Adrenal gland (tissue), 19 donors: ENCODE measurements at places on chromosomes 1 and 21. TPM values are rescaled to one million over a fixed set of nuclear protein-coding genes. Genes with fewer than 3 reads are reported as not detected.

The CD101 gene
- 6.1 TPM for polyA plus RNA-seq

The KRTAP13-4 gene
- polyA plus RNA-seq: not detected

The ACKR1 gene
- polyA plus RNA-seq: 75.0 TPM

The KIAA0040 gene
- 7.4 TPM for polyA plus RNA-seq

The NBPF12 gene
- 9.8 TPM for polyA plus RNA-seq

The CORT gene
- 0.67 TPM for polyA plus RNA-seq

The AKR1A1 gene
- 165 TPM for polyA plus RNA-seq

The COL16A1 gene
- polyA plus RNA-seq: 49.8 TPM

The CATSPERE gene
- 0.88 TPM for polyA plus RNA-seq

The MNDA gene
- 5.2 TPM for polyA plus RNA-seq

The TTC39A gene
- polyA plus RNA-seq: 8.7 TPM

The ITLN2 gene
- not detected for polyA plus RNA-seq

The PRAMEF11 gene
- not detected for polyA plus RNA-seq

The SELE gene
- polyA plus RNA-seq: 0.56 TPM

The TMEM81 gene
- 3.9 TPM for polyA plus RNA-seq

The TOMM20 gene
- 116 TPM for polyA plus RNA-seq

The FALEC gene
- 0.40 TPM for polyA plus RNA-seq

The UBR4 gene
- 245 TPM for polyA plus RNA-seq

The GJA5 gene
- polyA plus RNA-seq: 1.8 TPM

The ARHGAP29 gene
- polyA plus RNA-seq: 5.3 TPM

The SPRR3 gene
- 2.9 TPM for polyA plus RNA-seq

The ARHGEF16 gene
- polyA plus RNA-seq: 1.0 TPM

The TMEM234 gene
- polyA plus RNA-seq: 10.2 TPM

The FAM72C gene
- polyA plus RNA-seq: 0.34 TPM

The FCRL2 gene
- polyA plus RNA-seq: 0.03 TPM

The SPATA1 gene
- 0.48 TPM for polyA plus RNA-seq

The KIF2C gene
- 0.67 TPM for polyA plus RNA-seq

The CHRM3 gene
- 1.0 TPM for polyA plus RNA-seq

The ELF3 gene
- 1.0 TPM for polyA plus RNA-seq

The DMBX1 gene
- not detected for polyA plus RNA-seq

The TTC34 gene
- 0.34 TPM for polyA plus RNA-seq

The PLCH2 gene
- polyA plus RNA-seq: 2.4 TPM

The LACTBL1 gene
- polyA plus RNA-seq: not detected

The SERPINC1 gene
- 0.49 TPM for polyA plus RNA-seq

The MTX1 gene
- 111 TPM for polyA plus RNA-seq

The PM20D1 gene
- 0.48 TPM for polyA plus RNA-seq

The AK5 gene
- polyA plus RNA-seq: 2.3 TPM

The LHX8 gene
- polyA plus RNA-seq: not detected

The SPRR2E gene
- not detected for polyA plus RNA-seq

The GLIS1 gene
- 0.37 TPM for polyA plus RNA-seq

The SYT14 gene
- 0.57 TPM for polyA plus RNA-seq

The CFAP57 gene
- 0.33 TPM for polyA plus RNA-seq

The FABP3 gene
- polyA plus RNA-seq: 125 TPM

The LRRC8C gene
- polyA plus RNA-seq: 11.9 TPM

The FYB2 gene
- not detected for polyA plus RNA-seq

The TMPRSS15 gene
- not detected for polyA plus RNA-seq

The SCAMP3 gene
- 102 TPM for polyA plus RNA-seq

The C21orf91 gene
- polyA plus RNA-seq: 2.5 TPM

The CELA2B gene
- 6.8 TPM for polyA plus RNA-seq

The DYNLT5 gene
- polyA plus RNA-seq: 0.33 TPM

The INKA2 gene
- 0.68 TPM for polyA plus RNA-seq

The LCE1C gene
- not detected for polyA plus RNA-seq

The TSPAN2 gene
- 1.5 TPM for polyA plus RNA-seq

The OLFM3 gene
- 1.5 TPM for polyA plus RNA-seq

The PADI2 gene
- polyA plus RNA-seq: 0.20 TPM

The NPPA gene
- polyA plus RNA-seq: not detected

The ADAM30 gene
- not detected for polyA plus RNA-seq

The RYR2 gene
- 0.18 TPM for polyA plus RNA-seq

The VASH2 gene
- polyA plus RNA-seq: 0.16 TPM
